ENCODE measurements at places on chromosomes 5 and 9.

GRCh38 chr9:110464321-110464720 lies 115.2 kb downstream of the SVEP1 start:
- DNase-seq: no peak

- DNase-seq: no peak
Observed at GRCh38 chr5:464843-465590, 22.0 kb downstream of the EXOC3 start.

DNA sequence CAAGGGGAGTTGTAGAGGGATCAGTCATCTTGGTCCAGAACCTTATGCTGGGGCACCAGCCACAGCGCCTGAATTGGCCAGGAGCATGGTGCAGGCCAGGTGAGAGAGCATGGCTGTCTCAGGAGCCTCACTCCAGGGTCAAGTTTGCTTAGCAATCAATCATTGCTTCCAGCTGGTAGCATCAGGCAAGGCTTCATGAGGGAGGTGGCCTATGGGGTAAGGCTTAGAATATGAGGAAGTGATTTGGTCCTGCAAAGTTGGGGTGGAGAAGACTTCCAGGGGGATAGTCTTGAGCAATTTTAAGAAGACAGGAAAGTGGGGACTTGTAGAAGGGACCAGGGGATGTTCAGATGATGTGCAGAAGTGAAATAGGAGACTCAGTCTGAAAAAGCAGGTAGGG lies 53.9 kb upstream of the PITX1 start:
- DNase-seq: no peak

DNA sequence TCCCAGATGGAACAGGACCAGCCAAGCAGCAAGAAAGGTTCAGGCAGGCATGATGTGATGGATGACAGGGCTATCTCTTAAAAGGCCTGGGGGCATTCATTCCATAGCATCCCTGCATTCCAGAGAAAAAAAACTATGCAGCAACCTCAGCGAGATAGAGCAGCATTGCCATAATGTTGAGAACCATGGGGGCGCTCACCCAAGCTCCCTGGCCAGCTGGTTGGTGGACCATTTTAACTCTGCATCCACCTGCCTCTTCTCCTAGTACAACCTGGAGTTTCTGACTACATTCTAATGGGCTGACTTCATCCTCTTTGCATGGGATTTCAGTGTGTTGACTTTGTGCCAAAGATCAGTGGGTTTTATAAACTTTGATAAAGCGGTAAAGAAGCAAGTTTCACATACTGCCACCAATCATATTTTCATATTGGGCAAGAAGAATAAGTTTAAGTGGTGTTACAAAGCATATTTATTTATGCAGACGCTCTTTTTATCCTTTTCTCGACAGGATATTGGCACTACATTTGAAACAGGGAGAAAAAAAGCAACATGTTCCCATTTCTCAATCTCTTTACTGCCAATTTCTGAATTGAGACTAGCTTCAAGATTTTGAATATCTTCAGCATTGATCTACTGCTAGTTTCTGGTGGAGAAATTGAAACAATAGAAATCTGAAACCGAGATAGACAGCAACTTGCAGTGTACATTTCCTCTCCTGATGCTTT lies 378.3 kb upstream of the WWC1 start:
- no peak for DNase-seq

GRCh38 chr5:4532705-4533080 lies 607.4 kb upstream of the ADAMTS16 start:
- no peak for DNase-seq

- no peak for DNase-seq
Observed at GRCh38 chr9:18330401-18331309, 143.3 kb upstream of the ADAMTSL1 start.

- no peak for DNase-seq
Observed at GRCh38 chr5:75660678-75661465, 49.6 kb downstream of the ANKDD1B start.

- DNase-seq: no peak
Observed at GRCh38 chr5:169258372-169259000, 42.5 kb downstream of the SLIT3 start.

GRCh38 chr5:134027288-134027615 lies 22.5 kb upstream of the VDAC1 start:
- no peak for DNase-seq

DNA sequence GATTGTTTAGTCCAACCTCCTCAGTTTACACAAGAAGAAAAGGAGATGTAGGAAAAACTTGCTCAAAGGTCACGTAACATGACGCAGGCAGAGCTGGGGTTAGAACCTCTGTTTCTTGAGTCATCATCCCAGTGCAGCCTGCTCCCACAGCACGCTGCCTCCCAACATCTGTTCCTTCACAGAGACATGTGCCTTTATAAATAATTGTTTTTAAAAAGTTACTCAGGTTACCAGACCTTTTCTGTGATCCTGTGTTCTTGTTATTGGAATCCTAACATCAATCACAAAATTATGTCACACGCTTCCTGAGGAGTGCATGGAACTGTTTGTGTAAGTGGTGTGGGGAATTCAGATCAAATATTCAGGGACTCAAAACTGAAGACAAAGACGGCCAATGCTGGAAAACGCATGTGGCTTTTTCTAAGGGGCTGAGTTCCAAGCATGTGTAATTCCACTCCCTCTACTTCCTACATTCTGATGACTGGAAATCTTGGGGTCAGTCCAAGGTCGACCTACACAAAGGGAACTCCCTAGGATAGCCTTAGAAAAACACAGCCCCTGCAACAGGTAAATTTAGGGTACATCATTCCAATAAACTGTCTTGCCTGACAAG lies 184.3 kb downstream of the TSSK1B start:
- DNase-seq: peak; percentile 27

DNA sequence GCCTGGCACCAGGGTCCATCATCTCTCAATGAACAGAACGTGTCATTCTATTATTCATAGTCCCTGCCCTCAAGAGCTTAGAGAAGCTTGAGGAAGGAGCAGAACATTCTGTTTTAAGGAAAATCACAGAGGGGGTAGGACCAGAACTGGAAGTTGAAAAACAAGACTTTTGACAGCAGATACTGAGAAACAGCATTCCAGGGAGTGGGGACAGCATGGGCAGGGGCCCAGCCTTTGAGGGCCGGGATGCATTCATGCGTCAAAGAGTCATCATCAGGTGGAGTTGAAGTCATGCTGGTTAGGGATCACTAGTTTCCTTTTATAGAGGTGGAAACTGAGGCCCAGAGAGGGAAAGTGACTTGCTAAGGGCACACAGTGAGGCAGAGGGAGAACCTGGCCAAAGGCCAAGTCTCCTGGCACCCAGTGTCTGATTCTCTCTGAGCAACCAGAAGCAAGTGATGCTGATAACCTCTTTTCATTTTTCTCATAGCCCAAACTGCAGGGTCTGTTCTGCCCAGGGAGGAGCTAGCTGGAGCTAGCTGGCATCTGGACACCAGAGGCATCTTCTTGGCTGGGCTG lies 41.5 kb upstream of the STXBP1 start:
- DNase-seq: no peak

DNA sequence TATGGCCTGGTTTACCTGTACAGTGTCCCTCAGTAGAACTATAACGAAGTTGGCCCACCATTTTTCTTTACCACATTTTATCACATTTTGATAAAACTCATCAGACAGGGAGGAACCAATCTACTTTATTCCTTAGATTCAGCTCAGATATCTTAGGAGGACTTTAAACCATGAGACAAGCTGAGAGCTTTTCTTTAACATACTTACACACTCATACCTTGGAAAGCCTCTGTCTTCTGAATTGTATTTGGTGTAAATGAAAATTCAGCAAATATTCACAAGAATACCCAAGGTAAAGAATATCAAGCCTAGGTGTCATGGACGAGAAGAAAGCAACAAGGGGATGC lies 313.2 kb downstream of the ENC1 start:
- DNase-seq: no peak

DNA sequence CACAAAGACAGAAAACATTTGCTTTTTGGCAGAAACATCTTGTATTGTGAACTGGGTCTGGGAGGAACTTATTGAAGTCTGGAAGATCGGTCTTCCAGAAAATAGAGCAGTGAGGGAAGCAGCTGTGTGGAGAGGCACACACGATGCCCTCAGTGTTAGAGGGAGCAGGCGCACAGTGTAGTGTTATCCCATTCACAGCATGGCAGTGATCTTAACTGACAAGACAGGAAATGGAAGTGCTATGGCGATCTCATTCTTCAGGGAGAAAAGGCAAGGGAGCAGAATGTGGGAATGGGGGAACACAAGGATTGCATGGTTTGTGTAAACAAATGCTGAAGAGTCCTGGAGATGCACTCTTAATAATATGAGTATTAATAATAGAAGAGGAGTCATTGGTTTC lies 161.0 kb downstream of the PBX3 start:
- no peak for DNase-seq

DNA sequence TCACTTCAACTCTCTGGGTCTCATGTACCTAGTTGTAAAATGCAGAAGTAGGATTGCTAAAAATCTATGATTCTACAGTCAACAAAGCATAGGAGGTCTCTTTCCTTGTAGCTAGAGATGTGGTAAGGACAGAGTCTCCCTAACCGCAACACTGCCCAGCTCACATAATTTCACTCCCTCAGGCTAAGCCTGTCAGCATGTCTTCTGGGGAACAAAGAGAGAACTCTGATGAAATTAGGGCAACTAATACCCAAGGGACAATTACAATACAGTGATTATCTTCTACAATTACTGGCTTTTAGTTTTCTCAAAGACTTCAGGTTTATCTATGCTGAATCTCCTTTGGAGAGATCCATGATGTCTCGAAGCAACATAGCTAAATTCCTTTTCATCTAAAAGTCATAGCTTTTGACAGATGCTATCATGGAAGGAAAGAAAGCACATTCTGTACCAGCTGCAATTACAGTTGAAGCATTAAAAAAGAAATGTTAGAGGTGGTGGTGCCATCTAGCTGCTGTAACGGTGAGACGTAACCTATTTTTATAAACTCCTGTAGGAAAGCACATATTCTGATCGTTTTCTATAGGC lies 141.1 kb upstream of the TARS1 start:
- DNase-seq: peak; percentile 51

GRCh38 chr5:40733434-40733833 lies 22.3 kb downstream of the TTC33 start:
- no peak for DNase-seq

- peak; percentile 26 for DNase-seq
Observed at GRCh38 chr9:76365028-76365427, 29.2 kb downstream of the RFK start.

- DNase-seq: peak; percentile 70
Observed at GRCh38 chr9:126690431-126691051, 76.8 kb downstream of the LMX1B start.
